ENCODE measurements at places on chromosomes 1 and 21.

- DNase-seq, result no peak
These were observed 1.5 kb downstream of the RPL22 start for GRCh38 chr1:6197746-6198427.

DNA sequence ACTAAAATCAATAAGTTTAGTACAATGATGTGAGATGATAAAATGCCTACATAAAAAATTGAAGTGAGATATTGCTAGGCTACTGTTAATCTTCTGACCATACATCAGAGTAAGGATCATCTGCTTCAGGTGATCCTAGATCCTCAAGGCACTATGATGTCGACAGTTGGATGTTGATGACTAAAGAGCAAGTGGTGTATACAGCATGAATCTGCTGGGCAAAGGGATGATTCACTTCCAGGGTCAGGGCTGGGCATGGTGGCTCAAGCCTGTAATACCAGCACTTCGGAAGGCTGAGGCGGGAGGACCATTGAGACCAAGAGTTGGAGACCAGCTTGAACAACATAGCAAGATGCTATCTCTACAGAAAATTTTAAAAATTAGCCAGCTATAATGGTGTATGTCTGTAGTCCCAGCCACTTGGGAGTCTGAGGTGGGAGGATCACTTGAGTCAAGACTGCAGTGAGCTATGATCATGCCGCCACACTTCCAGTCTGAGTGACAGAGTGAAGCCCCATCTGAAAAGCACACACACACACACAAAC is 24.6 kb downstream of the NUF2 start:
- DNase-seq, result no peak

- peak; percentile 19 for DNase-seq
These were observed 27.0 kb upstream of the TRAPPC10 start for GRCh38 chr21:43984905-43985689.

DNA sequence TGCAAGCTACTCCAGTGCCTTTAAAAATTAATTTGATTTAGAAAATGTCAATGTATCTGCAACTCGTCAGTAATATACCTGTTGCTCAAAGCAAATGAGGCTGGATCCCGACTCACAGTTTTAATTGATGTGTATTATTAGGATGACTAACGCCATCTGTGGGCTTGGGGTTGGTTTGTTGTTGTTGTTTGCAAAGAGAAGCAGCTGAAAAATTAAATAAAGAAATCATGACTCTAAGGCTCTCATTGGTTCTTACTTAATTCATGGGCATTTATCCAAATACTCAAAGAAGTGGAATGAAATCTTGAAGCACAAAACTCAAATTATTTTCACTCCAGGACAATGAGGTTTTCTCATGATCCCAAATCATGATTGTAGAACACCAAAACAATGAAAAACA is 46.4 kb downstream of the SEC16B start:
- no peak for DNase-seq

- DNase-seq, result peak; percentile 86
These were observed 54.3 kb upstream of the TARBP1 start for GRCh38 chr1:234533034-234533891.

- DNase-seq, result peak; percentile 90
These were observed 587.9 kb downstream of the ADGRL2 start for GRCh38 chr1:82388679-82389078.

- DNase-seq, result no peak
These were observed 61.4 kb upstream of the ST6GALNAC3 start for GRCh38 chr1:76013206-76013581.

DNA sequence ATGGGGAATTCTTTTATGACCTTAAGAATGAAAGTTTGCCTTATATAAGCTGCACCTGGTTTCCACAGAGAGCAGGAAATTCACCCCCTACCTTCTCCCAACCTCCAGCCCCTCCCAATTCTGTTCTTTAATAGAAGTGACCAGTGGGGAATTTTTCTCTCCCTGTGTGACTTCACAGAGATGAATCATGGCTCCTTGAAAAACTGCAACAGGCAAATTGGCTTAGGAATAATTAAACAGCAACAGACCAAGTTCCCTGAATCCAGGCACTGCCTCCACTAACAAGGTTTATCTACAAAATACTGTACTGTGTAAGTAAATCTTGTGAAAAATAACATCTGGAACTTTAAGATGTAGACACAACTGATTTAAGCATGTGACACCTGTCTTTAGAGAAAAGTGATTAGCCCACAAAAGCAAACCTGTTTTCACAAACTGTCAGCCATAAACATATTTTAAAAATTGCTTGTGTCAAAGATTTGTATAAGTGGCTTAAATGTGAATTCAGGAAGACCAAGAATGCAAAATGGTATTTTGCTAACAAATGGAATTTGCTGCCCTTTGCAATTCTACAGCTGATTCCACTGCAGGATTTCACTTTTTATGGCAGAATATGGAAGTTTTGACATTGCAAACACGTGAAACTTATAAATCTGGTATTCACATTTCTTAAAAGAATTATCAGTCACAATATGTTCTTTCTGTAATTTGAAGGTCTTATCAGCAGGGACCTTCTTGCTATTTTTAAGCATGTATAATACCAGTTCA is 54.0 kb downstream of the ALG14 start:
- peak; percentile 77 for DNase-seq

- peak; percentile 76 for DNase-seq
These were observed 16.1 kb downstream of the NOC2L start for GRCh38 chr1:942864-943533.

- DNase-seq, result no peak
These were observed 62.9 kb downstream of the RIPK4 start for GRCh38 chr21:41703857-41704501.

- DNase-seq, result no peak
These were observed 15.1 kb downstream of the USP33 start for GRCh38 chr1:77744576-77744975.

GRCh38 chr1:94236630-94237290 is 624 bp downstream of the ARHGAP29 start:
- DNase-seq, result peak; percentile 74

GRCh38 chr1:231626535-231626950 is at the start of gene DISC1:
Gene DISC1, plus strand, starts transcription at chr1:231626790. Its CDS starts 78 bp downstream, at chr1:231626868.
- DNase-seq, result peak; percentile 92
